ENCODE measurements at places on chromosomes 7 and 10. TPM values are rescaled to one million over a fixed set of nuclear protein-coding genes. Genes with fewer than 3 reads are reported as not detected.

DNA sequence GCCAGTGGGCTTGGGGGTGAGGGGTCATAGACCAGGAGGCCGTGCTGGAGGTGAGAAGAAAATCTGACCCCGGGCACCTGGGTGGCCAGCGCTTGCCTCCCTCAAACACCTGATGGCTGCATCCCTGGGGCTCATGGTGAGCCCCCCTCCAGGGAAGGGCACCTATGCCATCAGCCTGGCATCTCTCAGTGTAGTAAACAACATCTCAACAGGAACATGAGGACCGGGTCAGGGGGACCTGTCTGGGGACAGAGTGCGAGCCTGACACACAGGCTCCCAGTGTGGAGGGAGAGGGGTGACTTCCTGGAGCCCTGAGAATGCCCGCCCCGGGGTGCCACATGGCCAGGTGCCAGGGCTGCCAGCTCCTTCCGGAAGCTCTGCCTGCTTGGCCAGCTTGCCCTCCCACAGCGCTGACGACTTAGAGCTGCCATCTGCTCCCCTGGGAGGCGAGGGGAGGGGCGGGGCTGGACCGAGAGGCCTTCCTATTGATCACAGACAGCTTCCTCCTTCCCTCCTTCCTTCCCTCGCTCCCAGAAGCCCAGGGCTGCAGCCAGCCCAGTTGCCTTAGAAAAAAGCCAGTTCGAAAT lies 12.3 kb downstream of the STX1A start:
- no peak for DNase-seq

DNA sequence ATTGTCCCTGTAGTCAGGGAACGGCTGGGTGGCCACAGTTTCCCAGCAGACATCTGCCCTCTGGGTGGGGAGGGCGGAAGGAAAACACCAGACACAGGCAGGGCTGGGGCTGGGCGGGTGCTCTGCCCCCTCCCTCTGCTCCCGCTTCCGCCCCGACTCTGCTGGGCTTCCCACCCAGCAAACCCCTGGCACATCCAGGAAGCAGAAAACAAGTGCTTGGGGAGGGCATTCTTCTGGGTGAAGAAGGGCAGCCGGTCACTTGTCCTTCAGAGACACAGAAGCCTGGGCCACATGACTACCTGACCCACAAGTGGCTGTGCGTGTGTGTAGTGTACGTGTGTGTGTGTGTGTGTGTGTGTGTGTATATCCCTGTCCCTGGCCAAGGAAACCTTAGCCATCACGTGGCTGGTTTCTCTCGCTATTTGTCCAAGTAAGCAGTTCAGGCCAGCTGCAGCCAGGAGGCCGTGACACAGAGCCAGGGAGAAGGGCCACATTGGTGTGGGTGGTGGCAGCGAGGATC lies 77.9 kb downstream of the ZMIZ1 start:
- DNase-seq, result no peak

OR9A4 gene
- total RNA-seq, result not detected

OR2A42 gene
- total RNA-seq, result 0.37 TPM

RAB19 gene
- 13.9 TPM for total RNA-seq
